ENCODE measurements at places on chromosomes 2 and 18.

GRCh38 chr2:215466097-215466909, 30.4 kb upstream of the FN1 start:
- DNase-seq = no peak

DNA sequence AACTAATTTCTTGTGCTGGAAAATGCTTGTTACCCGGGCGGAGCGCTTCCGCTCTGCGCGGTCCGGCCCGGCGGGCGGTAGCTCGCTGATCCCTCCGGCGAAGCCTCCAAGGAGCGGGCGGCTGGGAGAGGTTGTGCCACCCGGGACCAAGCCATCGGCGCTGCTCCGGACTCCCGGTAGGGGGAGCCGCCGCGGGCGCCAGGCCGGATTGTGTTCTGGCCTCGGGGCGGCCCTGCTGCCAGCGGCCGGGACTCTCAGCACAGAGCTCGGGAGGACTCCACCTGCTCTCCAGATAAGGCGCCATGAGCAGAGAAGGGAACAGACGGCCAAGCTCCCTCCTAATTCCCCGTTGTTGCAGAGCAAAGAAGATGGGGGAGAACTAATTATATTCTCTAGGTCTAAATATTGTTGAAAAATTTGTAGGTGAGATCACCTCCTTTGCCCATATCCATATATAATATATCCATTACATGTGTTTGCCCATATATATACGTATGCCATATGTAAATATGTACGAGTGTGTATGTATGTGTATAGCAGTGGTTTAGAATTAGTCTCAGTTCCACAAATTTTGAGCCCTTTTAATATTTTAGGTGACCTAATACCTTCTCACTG, 13.8 kb upstream of the SATB2 start:
- no peak for DNase-seq

GRCh38 chr2:215659650-215660049, 223.8 kb upstream of the FN1 start:
- DNase-seq = no peak

DNA sequence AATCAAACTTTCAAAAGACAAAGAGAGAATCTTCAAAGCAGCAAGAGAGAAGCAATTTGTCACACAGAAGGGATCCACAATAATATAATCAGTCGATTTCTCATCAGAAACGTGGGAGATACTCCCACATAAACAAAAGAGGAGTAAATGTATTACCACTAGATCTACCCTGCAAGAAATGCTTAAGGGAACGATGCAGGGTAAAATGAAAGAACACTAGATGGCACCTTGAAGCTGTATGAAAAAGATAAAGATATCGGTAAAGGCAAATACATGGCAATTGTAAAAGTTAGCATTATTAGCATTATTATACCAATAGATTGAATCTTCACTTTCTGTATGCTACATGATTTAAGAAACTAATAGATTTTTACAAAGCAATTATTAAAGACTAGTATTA, 677.0 kb downstream of the SUCLG1 start:
- no peak for DNase-seq

GRCh38 chr18:32301361-32301760, 111.5 kb downstream of the MEP1B start:
- DNase-seq = no peak

DNA sequence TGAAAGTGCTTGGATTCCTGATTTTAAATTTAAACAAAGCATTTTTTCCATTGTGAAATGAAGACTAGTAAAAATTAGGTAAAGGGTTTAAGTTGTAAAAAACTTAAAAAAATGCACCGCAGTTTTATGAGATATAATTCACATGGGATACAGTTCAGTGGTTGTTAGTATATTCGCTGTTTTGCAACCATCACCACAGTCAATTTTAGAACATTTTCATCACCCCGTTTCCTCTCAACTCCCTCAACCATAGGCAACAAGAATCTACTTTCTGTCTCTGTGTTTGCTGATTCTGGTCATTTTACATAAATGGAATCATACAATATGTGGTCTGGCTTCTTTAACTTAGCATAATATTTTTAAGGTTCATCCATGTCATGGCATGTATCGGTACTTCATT, 4.0 kb downstream of the DGKD start:
- no peak for DNase-seq

GRCh38 chr2:223537115-223537514, 65.0 kb downstream of the SCG2 start:
- DNase-seq = no peak

Data from activated T-cell treated with anti-CD3 and anti-CD28 coated beads, Interleukin-2, amount 50 U/mL, for 4 hours (primary cell).